ENCODE measurements at places on chromosomes 1 and 21.

DNA sequence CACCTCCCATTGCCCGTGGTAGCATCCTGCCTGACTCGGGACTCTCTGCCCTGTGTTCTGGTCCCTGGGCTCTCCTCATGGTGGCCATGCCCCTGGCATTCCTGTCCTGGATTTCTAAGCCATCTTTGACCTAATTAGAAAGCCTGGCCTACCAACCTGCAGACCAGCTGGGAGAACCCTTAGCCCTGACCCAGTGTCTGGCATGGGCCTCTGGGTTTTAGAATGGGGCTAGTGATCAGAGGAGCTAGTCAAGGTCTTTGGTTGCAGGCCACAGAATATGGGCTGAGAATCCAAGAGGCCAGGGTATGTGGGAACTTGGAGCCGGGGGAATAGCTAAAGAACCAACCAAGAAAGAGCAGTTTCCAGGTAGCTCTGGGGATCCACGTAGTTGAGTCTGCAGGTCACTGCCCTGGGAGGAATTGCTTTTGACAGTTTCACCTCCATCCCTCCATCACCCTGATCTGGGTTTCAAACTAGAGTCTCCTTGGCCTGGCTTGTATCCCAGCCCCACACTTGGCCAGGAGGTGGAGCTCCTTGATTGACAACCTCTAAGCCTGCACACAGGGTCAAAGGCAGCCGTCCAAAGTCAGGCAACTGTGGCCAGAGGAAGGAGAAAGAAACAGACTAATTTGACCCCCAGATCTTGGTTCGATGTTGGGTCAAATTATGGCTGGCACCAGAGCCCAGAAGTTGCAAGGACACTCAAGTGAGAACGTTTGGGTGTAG lies 54.7 kb upstream of the ABCG1 start:
- DNase-seq: peak; percentile 18

DNA sequence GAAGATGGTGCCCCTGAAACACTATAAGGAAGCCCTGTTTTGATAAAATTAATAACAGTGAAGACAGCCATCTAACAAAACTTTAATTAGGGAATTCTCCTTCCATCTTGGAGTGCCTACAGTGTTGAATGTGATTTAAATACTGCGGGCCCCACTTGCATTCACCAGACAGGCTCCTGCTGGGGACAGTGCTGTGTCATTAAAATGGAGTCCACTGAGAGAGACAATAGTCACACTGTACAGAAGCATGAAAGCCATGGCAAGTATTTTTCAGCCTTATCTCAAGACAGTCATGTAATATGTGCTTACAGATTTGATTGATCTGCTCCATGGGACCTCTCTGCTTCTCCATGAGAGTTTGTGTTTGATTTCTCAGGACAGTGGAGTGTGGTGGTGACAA lies 29.7 kb upstream of the ZBTB18 start:
- DNase-seq: no peak

DNA sequence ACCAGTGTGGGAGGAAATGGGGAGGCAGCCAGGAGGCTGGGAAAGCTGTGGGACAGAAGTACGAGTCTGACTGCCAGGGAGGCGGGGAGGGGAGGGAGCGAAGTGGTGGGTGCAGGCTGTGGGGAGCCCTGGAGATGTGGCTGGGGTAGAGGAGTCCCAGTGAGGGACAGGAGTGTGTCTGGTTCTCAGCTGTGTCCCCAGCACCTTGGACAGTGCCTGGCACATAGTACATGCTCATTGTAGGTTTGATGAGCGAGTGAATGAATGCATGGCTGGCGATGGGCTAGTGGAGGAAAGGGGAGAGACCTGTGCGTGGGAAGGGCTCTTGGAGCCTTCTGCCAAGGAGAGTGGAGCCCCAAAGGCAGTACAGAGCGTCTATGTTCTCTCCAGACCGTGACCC lies 104.1 kb downstream of the SIK1 start:
- DNase-seq: no peak

DNA sequence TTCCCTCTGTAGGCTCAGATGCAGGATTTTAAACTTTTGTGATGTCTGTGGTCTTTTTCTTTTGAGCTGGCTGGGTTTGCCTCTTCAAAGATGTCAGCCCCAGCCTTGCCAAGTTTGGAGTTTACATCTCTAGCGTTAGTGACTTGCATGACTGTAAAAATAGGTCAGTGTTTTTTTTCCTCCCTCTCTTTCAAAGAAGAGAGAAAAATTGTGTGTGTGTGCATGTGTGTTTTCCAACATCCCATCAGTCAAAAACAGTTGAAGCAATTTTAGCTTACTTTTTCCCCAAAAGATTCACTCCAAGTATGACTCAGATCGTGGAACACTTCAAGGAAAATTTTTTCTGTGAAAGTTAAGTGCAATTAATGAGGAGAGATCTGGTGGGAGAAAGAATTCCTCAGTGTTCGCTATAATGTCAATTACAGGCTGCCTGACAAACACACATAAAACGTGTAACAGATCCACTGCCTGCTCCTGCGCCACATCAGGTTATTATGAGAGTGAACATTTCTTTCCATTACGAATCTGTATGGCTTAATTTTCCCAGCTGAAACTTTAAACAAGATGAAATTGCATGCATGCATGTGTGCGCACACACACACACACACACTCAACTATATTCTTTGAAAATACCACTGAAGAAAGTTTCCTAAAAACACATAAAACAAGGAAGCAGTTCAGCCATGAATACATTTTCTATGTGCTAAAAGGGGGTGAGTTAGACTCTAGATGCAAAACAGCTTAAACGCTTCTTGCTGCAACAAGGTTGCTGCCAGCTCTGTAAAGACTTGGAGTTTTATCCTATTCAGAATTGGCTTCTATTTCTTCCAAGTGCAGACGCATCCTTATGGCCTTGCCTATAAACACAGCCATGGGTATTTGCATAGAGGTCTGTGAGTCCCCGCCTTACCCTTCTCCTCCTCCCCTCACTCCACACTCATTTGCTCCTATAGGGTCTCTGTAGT lies 55.5 kb downstream of the TLR5 start:
- no peak for DNase-seq
